ENCODE measurements at places on chromosomes 4 and X.

DNA sequence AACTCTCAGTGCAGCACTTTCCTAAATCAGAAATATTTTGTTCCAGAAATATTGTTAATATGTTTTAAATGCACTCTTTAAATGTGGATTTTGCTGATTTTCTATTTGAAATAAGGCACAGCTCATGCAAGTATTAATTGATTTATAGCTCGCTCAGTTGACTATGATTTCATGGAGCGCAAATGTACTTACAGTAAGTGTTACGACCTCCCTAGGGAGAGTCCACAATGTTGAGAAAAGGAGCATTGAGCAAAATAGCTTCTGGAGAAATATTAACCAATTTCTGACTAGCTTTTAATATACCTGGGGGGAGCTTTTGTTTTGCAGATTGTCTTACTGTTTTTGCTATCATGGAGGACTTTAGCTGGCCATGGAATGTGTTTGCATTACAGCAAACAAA is 1687.5 kb downstream of the STIM2 start:
- no peak for DNase-seq

DNA sequence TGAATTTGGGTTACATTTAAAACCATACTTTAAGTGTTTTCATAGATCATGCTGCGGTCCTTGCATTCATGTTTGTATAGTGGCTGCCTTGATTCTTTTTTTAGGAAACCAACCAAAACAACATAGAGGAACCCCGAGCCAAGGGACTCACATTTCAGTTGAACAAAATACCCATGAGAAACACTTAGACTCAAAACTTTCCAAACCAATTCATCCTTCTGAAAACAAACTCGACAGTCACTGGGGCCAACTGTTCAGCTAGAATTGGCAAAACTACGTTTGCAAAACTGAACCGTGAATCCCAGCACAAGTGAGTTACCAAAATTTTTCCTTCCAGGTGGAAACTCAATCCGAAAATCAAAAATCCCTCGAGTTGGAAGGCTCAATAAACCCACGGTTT is 1.4 kb downstream of the ADGRA3 start:
- no peak for DNase-seq

DNA sequence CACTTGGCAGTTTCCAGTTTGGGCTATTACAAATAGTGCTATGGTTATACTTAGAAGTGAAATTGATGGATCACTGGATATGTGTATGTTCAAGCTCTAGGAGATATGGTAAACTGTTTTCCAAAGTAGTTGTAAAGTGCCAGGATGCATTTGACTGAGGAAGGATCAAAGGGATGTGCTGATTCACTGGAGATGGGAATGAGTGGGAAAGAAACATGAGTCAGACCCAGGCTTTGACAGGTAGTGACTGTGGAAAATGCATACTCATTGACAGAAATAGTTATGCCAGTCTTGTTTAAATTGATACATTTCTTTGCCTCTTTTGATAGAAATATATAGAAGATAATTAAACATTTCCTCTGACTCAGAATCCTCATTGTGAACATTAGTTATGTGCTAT is 77.9 kb downstream of the CEP135 start:
- no peak for DNase-seq

- DNase-seq = no peak
Measured at GRCh38 chrX:12026481-12026880, 111.8 kb upstream of the FRMPD4 start.

DNA sequence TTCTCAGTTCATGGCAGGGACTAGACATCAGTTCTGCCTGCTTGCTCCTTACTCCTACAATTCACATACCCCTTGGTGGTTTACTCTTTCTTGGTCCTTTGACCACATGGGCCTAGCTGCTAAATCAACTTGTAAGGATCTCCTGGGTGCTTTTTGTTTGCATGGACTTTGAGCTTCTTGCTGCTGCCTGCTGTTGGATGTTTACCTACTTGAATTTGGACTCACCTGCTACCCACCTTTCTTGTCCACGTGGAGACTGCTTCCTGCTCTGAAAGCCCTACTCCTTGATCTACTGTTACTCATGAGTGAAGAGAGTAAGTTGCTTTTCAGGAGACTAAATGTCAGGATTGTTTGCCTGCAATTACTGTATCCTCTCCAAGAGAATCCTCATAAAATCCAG is 15.2 kb upstream of the ARHGAP24 start:
- no peak for DNase-seq

GRCh38 chr4:5826437-5827107 is 66.3 kb downstream of the CRMP1 start:
- DNase-seq = no peak

DNA sequence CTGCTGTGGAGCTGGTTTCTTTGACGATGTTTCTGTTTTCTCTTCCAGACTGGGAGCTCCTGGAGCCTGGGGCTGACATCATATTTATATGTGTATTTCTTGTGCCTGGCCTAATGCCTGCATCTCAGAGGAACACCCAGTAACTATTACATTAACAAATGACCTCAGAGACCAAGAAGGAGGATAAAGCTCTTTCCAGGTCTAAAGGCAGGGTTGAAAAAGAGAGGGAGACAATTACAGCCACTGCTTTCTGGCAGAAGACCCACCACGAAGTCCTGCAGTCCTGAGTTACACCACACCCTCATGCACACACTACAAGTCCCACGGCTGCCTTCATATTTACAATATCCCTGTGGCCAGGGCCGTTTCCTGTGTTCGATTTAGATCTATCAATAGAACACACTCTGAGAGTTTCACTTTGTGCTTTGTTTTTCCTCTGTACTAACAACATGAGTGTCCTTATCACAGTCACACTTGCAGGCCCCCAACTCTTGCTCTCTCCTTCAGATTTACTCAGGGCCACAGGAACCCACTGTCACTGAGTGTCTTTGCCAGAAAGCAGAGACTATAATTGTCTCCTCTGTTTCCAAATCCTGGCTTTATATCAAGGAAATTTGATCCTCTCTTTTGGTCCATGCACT is 535.5 kb downstream of the MID1IP1 start:
- peak; percentile 57 for DNase-seq

DNA sequence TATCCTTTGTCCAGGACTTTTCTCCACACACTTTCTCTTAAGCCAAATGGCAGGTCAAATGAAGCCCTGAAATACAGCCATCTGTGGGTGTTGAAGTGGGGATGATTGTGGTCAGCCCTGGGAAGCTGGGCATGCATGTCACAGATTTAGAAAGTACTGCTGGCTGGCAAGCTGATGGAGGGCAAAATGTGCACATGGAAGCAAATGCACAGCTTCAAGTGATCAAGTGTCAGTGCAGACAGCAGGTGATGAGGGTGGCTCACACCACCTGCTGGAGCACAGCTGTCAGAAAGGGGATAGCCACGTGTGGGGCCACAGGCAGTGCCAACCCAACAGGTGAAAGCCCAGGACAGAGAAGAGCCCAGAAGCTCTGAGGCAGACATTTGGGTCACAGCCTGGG is 40.3 kb upstream of the ATXN3L start:
- DNase-seq = peak; percentile 15

GRCh38 chr4:76726176-76726575 is 171.8 kb downstream of the SOWAHB start:
- DNase-seq = no peak

DNA sequence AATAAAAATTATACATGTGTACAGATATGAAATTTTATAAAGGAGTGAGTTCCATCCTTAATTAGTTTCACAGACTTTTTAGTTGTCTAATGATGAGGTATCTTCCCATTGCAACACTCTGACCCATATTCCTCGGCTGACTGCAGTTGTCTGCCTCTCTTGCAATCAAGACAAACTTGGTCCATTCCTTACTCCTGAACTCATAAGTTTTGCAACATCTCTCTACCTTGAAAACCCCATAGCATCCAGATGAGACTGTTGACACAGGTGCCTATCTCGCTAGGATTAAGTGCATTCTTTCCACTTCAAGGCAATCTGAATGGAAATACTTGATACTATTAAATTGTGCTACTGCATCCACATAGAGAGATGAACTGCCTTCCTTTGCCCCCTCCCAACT is 2.3 kb downstream of the XKRX start:
- no peak for DNase-seq

- DNase-seq = no peak
Measured at GRCh38 chr4:38625508-38625907, 38.5 kb upstream of the KLF3 start.

- peak; percentile 4 for DNase-seq
Measured at GRCh38 chr4:48546336-48546735, 56.3 kb downstream of the ZAR1 start.

GRCh38 chr4:70778888-70779422 is 57.2 kb downstream of the RUFY3 start:
- DNase-seq = no peak

DNA sequence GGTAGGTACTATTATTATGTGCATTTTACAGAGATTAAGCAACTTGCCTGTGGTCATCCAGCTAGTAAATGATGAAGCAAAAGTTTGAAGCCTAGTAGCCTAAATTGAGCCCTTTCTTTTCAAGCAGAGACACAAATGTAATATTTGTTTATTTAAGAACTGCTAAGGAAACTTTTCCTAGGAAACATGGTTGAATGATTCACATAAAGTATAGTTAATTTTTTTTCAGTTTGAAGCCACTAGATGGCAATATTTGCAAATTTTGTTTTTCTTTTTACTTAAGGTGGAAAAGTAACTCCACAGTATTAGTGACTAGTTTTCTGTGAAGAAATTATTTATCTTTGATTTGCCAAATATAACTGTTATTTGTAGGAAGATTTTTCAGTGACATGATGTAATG is 52.8 kb upstream of the ANKRD17 start:
- DNase-seq = peak; percentile 0

DNA sequence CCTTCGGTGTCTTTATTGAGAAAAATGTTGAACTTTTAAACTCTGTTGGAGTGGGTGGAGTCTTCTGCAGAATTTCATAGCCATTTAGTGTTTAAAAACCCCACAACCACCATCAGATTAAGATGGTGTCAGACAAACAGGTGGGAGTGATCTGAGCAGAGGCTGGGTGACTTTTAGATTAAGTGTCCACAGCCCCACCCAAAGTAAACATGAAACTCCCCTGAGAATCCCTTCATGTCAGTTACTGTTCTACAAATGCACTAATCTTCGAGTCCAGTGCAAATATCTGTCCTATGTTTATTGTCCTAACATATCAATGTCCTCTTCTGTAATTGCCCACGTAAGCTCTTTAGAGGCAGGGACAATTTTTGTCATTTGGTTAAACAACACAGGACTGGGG is 175.6 kb upstream of the RBPJ start:
- DNase-seq = no peak

DNA sequence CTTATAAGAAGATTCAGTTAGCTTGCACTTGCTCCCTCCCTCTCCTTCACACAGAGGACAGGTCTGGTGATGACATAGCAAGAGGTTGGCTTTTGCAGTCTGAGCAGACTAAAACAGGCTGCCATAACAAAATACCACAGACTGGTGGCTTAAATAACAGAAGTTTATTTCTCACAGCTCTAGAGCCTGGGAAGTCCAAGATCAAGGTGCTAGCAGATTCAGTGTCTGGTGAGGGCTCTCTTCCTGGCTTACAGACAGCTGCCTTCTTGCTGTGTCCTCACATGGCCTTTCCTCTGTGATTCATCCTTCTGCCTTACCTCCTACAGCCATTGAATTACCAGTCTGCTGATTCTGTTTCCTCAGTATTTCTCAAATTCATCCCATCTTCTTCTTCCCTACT is 13.1 kb downstream of the RP2 start:
- DNase-seq = no peak

GRCh38 chr4:185112104-185112503 is 31.0 kb upstream of the SLC25A4 start:
- no peak for DNase-seq

DNA sequence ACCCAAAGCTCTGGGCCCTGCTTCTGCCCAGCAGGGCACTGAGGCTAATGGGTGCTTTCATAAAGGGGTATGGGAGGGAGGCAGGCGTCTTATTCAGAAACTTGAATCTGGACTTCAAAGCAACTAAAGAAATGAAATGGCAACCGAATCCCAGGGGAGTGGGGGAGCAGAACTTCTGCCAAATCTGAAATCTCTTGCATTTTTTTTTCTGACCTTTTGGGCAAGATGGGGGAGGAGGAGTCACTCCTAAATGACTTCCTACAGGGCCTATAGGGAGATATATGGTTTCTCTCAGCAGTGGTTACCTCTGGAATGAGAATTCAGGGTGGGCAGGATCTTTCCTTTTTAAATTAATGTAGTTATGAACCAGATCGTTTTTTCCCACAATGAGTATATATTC is 30.6 kb upstream of the KIAA1210 start:
- no peak for DNase-seq

- DNase-seq = no peak
Measured at GRCh38 chrX:18961686-18962085, 22.2 kb downstream of the PHKA2 start.

DNA sequence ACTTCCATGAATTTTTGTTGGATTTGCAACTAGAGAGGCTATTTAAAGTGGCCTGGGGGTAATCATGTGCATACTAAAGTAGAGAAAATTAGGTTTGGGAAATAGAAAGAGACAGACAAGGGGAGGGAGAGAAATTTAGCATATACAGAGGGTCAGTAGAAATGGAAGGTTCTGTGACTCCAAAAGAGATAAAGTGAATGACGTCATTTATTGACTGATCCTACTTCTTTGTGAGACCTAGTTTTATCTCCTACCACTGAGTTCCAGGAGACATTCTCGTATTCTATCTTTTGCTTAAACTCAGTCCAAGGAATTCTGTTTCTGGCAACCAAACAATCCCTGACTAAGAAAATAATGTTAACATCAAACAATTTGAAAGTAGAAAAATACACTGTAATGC is 42.4 kb upstream of the FREM3 start:
- DNase-seq = no peak

DNA sequence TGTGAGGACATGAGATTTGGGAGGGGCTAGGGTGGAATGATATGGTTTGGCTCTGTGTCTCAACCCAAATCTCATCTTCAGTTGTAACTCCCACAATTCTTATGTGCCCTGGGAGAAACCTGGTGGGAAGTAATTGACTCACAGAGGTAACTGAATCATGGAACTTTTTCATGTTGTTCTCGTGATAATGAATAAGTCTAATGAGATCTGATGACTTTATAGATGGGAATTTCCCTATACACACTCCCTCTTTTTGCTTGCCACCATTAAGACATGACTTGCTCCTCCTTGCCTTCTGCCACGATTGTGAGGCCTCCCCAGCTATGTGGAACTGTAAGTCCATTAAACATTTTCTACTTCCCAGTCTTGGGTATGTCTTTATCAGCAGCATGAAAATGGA is 253.2 kb upstream of the GK2 start:
- no peak for DNase-seq

DNA sequence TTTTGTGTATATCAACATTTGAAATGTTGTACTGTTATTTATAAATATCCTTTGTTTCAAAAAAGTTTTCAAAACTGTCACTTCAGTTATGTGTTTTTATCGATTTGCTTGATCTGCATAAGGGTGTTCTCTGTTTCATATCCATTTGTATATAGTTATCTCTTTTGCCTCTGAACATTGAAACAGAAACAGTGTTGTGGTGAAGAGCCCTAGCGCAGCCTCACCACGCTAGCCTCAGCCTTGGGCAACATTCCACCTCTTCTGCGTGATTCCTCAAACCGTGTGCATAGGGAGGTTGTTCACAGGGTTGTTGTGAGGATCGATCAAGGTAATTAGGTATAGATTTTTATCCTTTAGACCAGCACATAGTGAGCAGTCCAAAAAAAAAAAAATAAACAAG is 287.0 kb upstream of the GALNT7 start:
- DNase-seq = no peak

GRCh38 chrX:40912166-40912565 is 173.1 kb upstream of the USP9X start:
- no peak for DNase-seq

- no peak for DNase-seq
Measured at GRCh38 chrX:63809173-63809572, 24.2 kb upstream of the ARHGEF9 start.

- peak; percentile 5 for DNase-seq
Measured at GRCh38 chr4:182640932-182641331, 276.3 kb downstream of the DCTD start.

- DNase-seq = no peak
Measured at GRCh38 chr4:1793496-1793840, 375 bp downstream of the FGFR3 start.
